Hematopoietic multipotent progenitor cell treated with erythropoietin and hydrocortisone succinate and interleukin-3 and kit ligand, for 17 days (in vitro differentiated cells): ENCODE measurements at places on chromosomes 4 and X.

- peak; percentile 56 for DNase-seq
These were observed 944 bp downstream of the FUNDC2 start for GRCh38 chrX:155027509-155028066.

GRCh38 chr4:98946359-98946758 is 17.4 kb upstream of the EIF4E start:
- DNase-seq, result no peak

- DNase-seq, result no peak
These were observed 25.2 kb downstream of the TAF7L start for GRCh38 chrX:101265869-101266428.

DNA sequence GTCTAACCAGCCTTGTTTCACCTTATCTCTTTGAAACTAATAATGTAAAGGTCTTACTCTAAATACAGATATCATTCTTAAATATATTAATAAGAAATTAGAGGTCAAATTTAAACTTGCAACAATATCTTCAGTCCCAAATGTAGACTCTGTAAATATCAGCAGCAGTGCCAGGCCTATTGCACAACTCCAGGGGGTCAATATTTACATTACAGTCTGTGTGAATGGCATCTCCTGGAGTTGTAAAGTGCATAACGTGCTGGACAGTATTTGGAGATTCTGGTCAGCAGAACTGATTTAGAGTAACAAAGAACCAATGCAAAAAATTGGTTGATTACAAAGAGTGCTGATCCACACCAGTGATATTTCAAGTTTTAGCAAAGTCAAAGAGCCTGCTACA is 1225.9 kb downstream of the PCDH19 start:
- DNase-seq, result no peak

DNA sequence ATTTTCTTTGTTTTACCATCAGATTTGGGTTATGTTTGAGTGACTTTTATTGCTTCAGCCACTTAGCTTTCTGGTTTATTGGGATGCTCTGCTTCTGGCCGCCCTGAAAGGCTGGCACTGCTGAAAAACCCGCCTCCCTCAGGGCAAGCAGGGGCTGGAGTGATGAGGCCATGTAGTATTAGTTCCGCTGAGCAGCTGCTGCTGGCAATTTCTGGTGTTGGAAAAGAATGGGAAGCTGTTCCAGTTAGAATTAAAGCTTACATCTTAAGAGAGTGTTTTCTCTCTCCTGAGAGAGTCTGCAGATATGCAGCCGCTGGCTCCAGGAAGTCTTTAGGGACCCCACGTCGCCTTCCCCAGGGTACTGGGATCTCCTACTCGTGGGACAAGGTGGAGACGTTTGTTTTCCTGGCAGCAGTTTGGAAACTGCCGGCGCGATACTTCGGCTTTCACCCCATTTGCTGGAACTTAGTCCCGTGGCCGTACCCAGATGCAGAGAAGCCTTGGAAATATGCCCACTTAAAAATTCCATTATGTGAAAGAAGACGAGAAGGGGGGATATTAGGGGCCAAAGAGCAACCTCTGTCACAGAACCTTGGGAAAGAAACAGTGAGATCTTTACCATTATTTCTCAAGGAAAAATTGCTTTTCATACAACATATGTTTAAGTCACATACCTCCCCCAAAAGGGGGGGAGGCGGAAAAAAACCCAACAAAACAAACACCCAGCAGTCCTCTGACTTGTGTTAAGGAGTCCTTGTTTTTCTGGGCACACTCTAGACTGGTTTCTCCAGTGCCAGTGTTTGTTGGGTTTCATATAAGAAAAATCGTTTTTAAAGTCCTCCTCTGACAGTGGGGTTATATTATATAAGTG is 72.6 kb downstream of the TMEM131L start:
- no peak for DNase-seq

GRCh38 chr4:134628066-134628465 is 426.5 kb upstream of the PABPC4L start:
- DNase-seq, result no peak

GRCh38 chr4:100809506-100809905 is 291.7 kb upstream of the EMCN start:
- DNase-seq, result no peak
